ENCODE measurements at places on chromosomes 16 and 17. TPM values are rescaled to one million over a fixed set of nuclear protein-coding genes. Genes with fewer than 3 reads are reported as not detected.

Gene CA4
- total RNA-seq, result not detected

Gene GCGR
- not detected for total RNA-seq

Gene SPHK1
- 1.8 TPM for total RNA-seq

Gene MYH8
- not detected for total RNA-seq

Gene UMOD
- total RNA-seq, result not detected

Gene CES3
- 4.9 TPM for total RNA-seq

Gene PAM16
- total RNA-seq, result 34.8 TPM

Gene CLEC16A
- 37.5 TPM for total RNA-seq

Gene USP43
- 0.10 TPM for total RNA-seq

Gene HP
- not detected for total RNA-seq

Gene KRTAP4-5
- not detected for total RNA-seq

Gene CCL8
- not detected for total RNA-seq

Gene GSDMA
- total RNA-seq, result 0.66 TPM

Gene RNF166
- 187 TPM for total RNA-seq

Gene KRTAP1-5
- not detected for total RNA-seq

Gene HOXB13
- not detected for total RNA-seq

Gene KIAA0753
- total RNA-seq, result 16.4 TPM

Gene KRTAP9-4
- not detected for total RNA-seq

Gene SLC9A5
- 1.8 TPM for total RNA-seq

Gene KSR1
- 54.6 TPM for total RNA-seq

Gene ZNF385C
- not detected for total RNA-seq

Gene ABCC12
- not detected for total RNA-seq

Gene CASKIN1
- 0.28 TPM for total RNA-seq

Gene TVP23A
- not detected for total RNA-seq

Gene SNN
- total RNA-seq, result 31.9 TPM

Gene CBLN1
- total RNA-seq, result not detected

Gene C16orf46
- total RNA-seq, result 0.71 TPM

Gene RNU2-1
- total RNA-seq, result 4,966 TPM

Gene TPSD1
- total RNA-seq, result not detected

Gene DLX3
- not detected for total RNA-seq

Gene ABCA6
- 0.28 TPM for total RNA-seq

Gene SBK1
- total RNA-seq, result 9.3 TPM

Gene NETO2
- total RNA-seq, result 4.8 TPM

Gene CTRL
- total RNA-seq, result 6.1 TPM

Gene SLC12A3
- total RNA-seq, result not detected

Gene NPIPA7
- total RNA-seq, result 5.2 TPM

All from activated naive CD4-positive, alpha-beta T cell treated with anti-CD3 and anti-CD28 coated beads, Interleukin-2, amount 10 ng/mL, durations not matched to agents 5 hours and 36 hours (primary cell).